ENCODE measurements at places on chromosomes 1 and 21.

- DNase-seq = no peak
Observed at GRCh38 chr1:231107151-231107550, 54.7 kb upstream of the TRIM67 start.

DNA sequence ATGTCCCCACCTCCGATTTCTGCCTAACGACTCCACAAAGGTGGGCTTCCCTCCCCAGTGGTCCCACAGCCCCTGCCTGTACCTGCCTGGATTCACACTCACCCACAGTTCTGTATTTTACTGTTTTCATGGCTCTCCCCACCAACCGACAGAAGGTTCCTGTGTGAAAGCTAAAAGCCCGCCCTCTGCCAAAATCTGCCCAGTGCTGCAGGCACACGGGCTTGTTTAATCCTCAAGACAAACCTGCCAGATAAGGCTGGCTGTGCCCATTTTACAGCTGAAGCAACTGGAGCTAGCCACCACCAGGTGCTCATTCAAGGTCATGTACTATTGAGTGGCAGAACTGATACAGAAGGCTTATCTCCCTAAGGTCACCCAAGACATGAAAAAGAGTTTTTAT, 114.5 kb downstream of the HIVEP3 start:
- DNase-seq = no peak

- DNase-seq = no peak
Observed at GRCh38 chr1:35178295-35178695, 14.7 kb downstream of the SFPQ start.

- DNase-seq = no peak
Observed at GRCh38 chr1:116024626-116025025, 48.3 kb downstream of the SLC22A15 start.

DNA sequence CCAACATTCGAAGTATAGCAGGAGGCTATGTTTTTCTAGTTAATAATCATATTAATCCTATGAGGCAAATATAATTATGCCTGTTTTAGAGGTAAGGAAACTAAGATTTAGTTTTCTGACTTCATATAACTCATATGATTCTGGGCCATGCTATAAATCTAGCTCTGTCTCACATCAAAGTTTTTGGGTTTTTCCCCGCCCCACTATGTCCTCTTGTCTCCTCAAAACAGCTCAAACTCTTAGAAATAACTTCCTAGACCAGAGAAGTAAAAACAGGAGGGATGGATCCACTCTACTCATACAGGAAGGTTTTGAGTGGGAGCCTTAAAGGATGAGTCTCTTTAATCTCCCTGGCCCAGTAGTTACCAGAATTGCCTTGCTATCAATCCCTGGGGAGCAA, 256.4 kb upstream of the FGGY start:
- no peak for DNase-seq

DNA sequence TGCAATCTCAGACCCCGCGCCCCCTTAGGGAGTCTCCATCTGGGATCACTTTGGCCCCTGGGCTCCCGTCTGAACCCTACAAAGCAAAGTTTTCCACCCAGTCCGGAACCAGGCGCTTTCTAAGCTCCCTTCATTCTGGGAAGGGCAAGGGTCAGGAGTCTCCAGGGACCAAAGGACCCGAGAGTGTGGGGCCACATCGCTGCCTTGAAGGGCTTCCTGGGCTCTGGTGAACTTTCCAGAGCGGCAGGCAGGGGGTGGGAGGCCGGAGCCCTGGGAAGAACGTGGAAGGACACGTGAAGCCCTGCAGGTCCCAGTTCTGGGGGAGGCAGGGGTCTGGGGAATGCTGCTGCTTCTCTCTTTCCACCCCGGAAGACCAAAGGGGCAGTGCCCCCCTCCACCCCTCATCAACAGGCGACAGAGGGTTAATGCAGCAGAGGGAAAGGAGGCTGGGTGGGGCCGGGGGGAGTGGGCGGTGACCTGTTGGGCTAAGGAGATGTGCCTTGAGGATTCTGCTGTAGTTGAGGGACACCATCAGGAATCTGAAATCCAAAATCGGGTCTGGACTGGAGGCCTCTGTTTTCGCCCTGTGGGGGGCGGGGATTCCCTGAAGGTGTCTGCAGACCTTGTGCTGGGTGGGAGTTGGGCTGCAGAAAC, 734 bp downstream of the CDK18 start:
- no peak for DNase-seq

GRCh38 chr1:41323243-41323642, 38.0 kb upstream of the FOXO6 start:
- no peak for DNase-seq

Measured in AG09309 (cell line).